ENCODE measurements at places on chromosomes 2 and 18. TPM values are rescaled to one million over a fixed set of nuclear protein-coding genes. Genes with fewer than 3 reads are reported as not detected.

The CYBRD1 gene
- 69.8 TPM for total RNA-seq

The SCTR gene
- total RNA-seq: 0.41 TPM

The EVA1A gene
- 0.84 TPM for total RNA-seq

The GPR75 gene
- 0.51 TPM for total RNA-seq

DNA sequence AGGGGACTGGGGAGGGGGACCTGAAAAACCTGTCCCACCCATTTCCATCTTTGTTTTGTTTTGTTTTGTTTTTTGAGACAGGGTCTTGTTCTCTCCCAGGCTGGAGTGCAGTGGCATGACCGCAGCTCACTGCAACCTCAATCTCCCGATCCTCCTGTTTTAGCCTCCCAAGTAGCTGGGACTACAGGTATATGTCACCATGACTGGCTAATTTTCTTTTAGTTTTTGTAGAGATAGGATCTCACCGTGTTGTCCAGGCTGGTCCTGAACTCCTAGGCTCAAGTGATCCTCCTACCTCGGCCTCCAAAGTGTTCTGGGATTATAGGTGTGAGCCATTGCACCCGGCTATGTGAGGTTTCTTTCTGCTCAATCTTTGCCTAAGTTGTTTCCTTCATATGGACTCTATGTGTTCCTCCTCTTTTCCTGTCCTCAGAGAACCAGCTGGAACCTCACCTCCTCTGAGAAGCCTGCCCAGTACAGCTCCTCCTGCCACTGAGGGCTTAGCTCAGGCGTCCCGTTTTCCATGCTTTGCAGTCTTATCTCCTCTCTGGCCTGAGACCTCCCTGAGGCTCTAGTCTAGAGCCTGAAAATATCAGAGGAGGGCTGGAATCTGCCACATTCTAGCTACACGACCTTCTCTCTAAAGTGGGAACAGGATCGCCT, 74.8 kb downstream of the HS1BP3 start:
- DNase-seq: no peak

GRCh38 chr2:56681659-56682396, 498.0 kb downstream of the CCDC85A start:
- no peak for DNase-seq

- DNase-seq: no peak
Measured at GRCh38 chr2:15432642-15433256, 128.4 kb downstream of the NBAS start.

DNA sequence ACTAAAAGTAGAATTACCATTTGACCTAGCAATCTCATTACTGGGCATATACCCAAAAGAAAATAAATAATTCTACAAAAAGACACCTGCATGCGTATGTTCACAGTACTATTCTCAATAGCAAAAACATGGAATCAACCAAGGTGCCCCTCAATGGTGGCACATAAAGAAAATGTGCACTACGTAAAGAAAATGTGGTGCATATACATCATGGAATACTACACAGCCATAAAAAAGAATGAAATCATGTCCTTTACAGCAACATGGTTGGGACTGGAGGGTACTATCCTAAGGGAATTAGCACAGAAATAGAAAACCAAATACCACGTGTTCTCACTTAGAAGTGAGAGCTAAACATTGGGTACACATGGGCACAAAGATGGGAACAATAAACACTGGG, 250.7 kb upstream of the TNP1 start:
- DNase-seq: no peak

DNA sequence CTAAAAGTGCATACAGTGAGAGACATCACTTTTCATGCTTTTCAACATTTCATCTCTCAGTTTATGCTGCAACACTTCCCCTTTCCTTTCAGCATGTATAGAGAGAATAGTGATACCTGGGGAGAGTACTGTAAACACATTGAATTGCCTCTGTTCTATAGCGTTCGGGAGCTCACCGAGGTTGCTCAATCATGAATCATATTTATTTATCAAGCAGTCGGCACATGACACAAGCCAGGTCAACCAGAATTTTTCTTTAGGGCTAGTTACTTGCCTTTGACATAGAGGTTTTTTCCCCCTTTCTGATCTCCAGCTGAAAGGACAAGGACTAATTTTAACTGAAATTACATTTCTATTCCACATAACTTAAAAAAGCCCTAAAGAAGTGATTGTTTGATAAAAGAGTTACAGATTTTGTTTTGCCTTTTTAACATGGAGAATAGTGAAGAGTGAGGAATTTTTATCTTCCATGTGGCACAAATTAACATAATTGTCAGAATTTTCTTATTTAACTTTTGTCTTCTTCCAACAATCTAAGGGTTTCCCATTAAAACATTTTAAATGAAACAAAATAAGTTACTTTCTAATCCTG, 690.9 kb upstream of the TMEFF2 start:
- DNase-seq: no peak

DNA sequence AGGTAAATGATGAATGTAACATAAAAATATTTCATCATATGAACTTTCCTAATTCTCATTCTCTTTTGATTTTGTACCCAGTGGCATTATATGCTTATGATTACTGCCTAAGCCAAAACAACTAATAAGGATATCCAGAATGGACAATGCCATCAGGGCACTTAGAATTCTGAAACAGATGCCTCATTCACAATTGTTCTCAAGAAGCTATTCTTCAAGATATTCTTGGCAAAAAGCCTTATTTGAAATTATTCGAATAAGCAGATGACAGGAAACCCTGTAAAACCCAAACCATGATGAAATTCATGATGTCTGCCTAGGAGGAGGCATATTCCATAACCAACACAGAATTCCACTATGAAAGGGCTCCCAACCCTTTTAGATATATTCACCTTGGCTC, 353.2 kb upstream of the TRIB2 start:
- no peak for DNase-seq

DNA sequence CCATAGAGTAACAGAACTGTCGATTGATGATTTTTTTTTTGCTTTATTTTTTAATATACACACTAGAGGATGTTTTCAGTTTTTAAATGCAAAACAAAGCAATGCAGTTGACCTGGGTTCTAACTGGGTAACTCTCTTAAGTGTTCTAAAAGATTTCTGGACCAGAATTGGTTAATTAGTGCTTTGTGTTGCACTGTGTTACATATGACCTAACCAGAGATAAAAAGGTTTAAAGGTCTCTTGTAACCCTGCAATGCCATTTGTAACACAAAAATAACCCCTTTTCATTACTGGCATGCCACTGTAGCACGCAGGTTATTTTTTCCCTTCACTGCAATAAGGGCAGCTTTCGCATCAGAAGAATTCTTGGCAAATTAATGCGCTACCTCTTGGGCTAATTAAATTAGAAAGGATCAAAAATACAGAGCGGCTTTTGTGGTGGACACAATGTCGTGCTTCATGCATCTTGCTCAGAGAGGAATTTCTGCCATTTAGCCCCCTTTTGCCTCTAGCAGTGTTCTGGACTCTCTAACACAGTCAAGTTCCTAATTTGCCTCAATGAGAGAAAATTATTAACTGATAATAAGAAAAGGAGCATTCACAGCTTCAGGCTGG, 250.8 kb upstream of the ZEB2 start:
- no peak for DNase-seq

DNA sequence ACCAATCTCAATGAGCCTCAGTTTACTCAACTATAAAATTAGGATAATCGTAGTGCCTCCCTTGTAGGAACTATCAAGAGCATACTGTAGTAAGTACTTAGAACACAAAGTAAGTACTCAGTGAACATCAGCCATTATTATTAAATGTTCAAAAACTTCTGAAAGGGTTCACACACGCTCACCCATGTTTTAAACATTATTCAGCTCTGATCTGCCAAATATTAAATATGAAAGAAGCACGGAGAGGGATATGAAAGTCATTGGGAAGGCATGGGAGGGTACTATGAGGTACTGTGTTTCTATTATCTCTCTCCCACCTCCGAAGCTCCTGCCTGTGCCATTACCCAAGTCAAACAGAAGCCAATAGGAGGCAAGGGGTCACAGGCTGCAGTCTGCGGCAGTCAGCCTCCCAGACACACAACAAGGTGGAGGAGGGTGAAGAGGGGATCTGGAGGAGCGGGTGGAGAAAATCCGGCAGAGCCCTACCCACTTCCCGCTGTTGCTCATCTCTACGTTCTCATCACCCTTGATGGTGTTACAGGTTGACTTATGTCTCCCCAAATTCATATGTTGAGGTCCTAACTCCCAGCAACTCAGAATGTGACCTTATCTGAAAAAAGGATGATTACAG, 2.0 kb upstream of the TBC1D8 start:
- DNase-seq: no peak

Data from Right ventricle myocardium inferior (tissue), 1 donor.